ENCODE measurements at places on chromosomes 5 and 9. TPM values are rescaled to one million over a fixed set of nuclear protein-coding genes. Genes with fewer than 3 reads are reported as not detected.

DNA sequence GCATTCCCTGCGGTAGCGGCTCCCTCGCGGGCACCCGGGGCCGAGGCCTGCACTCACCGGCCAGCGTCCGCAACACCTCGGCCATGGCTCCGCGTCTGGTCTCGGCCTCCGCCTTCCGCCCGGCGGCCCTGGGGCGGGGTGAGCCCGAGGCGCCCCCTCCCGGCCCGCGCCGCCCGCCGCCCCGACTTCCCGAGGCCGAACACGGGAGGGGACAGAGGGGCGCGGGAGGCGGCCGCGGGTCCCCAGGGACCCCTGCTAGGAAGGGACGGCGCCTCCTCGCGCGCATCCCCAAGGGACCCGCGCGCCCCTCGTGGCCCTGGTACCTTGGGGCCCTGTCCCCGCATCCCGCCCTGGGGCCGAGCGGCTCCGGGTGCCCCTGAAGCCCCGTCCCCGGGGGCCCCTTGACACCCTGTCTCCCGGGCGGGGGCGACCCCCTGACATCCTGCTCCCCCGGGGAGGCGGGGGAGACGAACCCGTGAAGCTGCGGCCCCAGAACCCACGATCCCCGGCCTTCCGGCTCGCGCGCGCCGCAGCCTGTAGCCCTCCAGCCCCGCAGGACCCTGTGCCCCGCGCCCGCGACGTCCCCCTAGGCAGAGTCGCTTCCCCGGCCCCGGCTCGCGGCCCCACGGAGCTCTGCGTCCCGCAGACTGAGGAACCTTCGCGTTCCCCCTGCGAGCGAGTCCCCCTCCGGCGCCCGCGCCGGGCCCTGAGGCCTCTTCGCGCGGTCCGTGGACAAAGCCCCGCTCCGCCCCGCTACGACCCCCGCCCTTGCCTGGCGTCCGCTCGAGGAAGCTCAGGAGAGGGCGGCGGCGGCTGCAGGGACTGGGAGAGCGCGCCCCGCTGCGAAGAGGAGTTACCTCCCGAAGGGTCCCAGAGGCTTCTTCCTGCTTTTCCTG, at the start of gene ABO:
TSS of gene ABO (minus strand) at position 97 of the 896 bp plus-strand sequence.
- peak within 1 kb of the TSS; percentile 23 for H3K27ac ChIP-seq
- H3K4me3 ChIP-seq: peak within 1 kb of the TSS; percentile 44
- peaks cover 83% of the 10 kb centered on the region for H3K27me3 ChIP-seq
- no peaks in the 10 kb centered on the region for H3K4me1 ChIP-seq
- no peaks in the 10 kb centered on the region for H3K36me3 ChIP-seq

DNA sequence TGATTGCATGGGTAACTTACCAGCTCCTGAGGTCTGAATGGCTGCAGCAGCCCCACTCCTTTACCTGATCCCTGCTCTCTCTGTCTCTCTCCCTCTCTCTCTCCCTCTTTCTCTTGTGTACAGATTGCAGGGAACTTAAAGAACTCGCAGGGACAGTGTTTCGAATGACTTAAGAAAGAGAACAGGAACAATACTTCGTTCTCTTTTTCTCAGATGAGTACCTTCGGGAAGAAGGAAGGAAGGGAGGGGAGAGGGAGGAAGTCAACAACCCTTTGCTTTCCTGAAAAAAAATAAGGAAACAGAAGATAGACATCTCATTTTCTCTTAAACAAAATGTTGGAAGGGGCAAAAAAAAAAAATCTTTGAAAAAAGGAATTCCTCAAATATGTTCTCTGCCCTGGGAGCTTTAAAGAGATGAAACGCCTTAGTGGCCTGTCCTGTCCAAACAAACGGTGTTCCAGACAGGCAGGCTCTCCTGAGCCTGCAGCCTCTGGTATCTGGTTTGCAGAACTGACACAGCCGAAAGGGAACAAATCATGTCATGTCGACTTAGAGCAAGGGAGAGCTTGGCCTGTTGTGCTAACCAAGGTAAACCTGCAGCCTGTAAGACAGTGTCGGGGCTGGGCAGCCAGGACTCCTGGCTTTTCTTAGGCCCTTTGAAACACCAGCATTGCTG, at the start of gene ZNF366:
TSS of gene ZNF366 (minus strand) at position 180 of the 676 bp plus-strand sequence. CDS start 45,914 bp downstream, outside the sequence.
- H3K4me1 ChIP-seq: peaks cover 15% of the 10 kb centered on the region
- no peaks in the 10 kb centered on the region for H3K36me3 ChIP-seq
- no peak for DNase-seq
- no peak within 1 kb of the TSS for H3K27ac ChIP-seq
- H3K4me3 ChIP-seq: no peak within 1 kb of the TSS

The TNFSF15 gene
- total RNA-seq: not detected

DNA sequence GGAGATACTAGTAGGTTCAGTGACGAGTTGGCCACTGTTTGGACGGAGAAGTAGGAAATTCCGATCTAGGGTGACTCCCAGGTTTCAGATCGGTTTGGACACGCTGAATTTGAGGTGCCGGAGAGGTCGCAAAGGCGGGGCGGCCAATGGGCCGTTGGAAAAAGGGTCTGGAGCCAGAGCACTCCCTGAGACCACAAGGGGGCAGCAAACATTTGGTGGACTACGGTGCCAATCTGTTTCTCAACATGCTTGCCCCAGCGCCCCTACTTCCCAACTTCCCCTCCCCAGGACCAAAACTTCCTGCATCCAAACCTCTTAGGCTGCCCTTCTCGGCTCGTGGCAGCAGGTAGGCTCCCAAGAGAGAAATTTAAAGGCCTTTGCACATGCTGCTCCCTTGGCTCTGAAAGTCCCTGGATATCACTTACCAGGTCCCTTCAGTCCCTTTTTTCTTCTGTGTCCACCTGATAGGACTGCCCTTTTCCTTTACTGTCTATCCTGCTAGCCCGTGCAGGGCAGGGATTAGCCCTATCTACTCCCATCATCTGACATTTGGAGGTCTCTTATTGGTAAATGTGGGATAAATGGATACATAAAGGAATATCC, 992 bp upstream of the RPP25L start:
- H3K36me3 ChIP-seq: no peaks in the 10 kb centered on the region
- H3K4me3 ChIP-seq: peak overlapping the region; percentile 94
- DNase-seq: peak; percentile 81
- H3K27me3 ChIP-seq: no peaks in the 10 kb centered on the region

- no peak overlapping the region for H3K4me3 ChIP-seq
- no peak overlapping the region for H3K27ac ChIP-seq
- H3K27me3 ChIP-seq: no peaks in the 10 kb centered on the region
- H3K4me1 ChIP-seq: no peaks in the 10 kb centered on the region
- H3K36me3 ChIP-seq: no peaks in the 10 kb centered on the region
Measured at GRCh38 chr5:171825051-171825450, 39.4 kb downstream of the SMIM23 start.

DNA sequence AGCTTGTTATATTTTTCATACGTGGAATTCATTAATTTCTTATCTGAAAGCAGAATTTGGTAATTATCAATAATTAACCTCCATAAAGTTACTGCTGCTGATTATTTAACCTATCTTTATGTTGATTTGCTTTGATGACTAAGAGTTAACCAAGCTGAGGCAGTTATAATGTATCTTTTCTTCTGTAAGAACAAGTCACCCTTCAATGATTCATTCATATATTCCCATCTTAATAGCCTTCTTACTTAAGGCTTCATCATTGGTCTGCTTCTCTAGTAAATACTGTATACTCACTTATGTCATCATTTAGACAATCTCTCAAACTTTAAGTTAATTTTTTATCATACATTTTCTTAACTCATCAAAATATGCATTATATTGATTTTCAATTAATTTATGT, 592.2 kb downstream of the ANXA1 start:
- H3K36me3 ChIP-seq: no peaks in the 10 kb centered on the region
- no peak for DNase-seq
- H3K4me3 ChIP-seq: no peak overlapping the region
- no peaks in the 10 kb centered on the region for H3K27me3 ChIP-seq
- no peaks in the 10 kb centered on the region for H3K4me1 ChIP-seq

DNA sequence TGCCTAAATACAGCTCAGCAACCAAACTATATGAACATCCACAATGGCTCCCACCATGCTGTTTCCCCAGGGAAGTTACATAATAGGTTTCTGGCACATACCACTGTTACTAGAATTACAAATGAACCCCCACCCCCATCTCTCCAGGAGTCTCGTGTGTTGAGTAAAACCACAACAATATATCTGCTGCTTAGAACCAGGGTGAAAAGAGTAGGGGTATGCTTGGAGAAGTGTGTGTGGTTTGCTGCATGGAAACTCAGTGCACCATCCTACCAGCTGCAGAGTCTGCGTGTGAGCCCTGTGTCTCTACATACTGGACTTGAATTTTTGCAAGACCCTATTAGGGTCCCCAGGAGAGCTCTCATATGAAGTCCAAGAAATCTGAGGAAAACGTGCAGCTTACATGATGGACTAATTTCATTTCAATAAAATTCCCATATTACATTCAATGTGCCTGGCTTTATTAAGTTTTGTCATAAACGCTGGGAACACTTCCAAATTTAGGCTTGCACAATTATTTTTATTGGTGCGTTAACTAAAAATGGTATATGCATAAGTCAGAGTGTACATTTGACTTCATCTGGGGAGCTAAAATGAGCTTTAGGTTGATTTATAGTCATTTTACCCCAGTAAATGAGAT, 104.5 kb upstream of the NFIB start:
- H3K27ac ChIP-seq: no peak overlapping the region
- no peak overlapping the region for H3K4me3 ChIP-seq
- no peak for DNase-seq

The C5orf46 gene
- total RNA-seq: not detected

GRCh38 chr9:126724226-126724625, 80.6 kb upstream of the ZBTB43 start:
- H3K27ac ChIP-seq: no peak overlapping the region
- H3K27me3 ChIP-seq: peaks cover 78% of the 10 kb centered on the region
- H3K36me3 ChIP-seq: peaks cover 3% of the 10 kb centered on the region
- H3K4me3 ChIP-seq: peak overlapping the region; percentile 56
- peaks cover 28% of the 10 kb centered on the region for H3K4me1 ChIP-seq

The C8G gene
- total RNA-seq: 0.59 TPM

DNA sequence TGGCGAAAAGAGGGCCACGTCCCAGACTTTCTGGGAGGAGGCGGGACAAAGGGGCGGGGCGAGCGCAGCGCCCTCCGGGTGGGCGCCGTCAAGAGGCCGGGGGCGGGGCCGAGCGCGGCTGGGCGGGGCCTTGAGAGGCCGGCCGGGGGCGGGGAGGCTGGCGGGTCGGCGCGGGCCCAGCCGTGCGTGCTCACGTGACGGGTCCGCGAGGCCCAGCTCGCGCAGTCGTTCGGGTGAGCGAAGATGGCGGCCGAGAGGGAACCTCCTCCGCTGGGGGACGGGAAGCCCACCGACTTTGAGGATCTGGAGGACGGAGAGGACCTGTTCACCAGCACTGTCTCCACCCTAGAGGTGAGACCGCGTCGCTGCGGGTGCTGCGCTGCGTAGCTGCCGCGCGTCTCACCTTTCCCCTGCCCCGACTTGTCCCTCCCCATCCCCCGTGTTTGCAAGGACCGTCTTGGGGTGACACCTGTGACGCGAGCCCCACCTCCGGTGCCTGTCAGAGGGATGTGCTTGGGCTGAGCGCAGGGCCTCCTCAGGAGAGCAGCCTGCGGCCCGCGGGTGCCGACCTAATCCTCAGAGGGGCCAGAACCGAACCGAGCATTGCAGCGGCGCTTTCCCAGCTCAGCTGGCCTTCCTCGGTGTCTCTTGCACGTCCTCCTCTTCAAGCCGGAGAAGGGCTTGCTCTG, at the start of gene SNX2:
TSS of gene SNX2 (plus strand) at position 220 of the 689 bp plus-strand sequence. CDS start at position 244, 24 bp downstream.
- peak; percentile 88 for DNase-seq
- peak within 1 kb of the TSS; percentile 95 for H3K4me3 ChIP-seq
- H3K36me3 ChIP-seq: peaks cover under 1% of the 10 kb centered on the region
- H3K27ac ChIP-seq: peak within 1 kb of the TSS; percentile 95

The SLC25A2 gene
- 0.72 TPM for total RNA-seq

DNA sequence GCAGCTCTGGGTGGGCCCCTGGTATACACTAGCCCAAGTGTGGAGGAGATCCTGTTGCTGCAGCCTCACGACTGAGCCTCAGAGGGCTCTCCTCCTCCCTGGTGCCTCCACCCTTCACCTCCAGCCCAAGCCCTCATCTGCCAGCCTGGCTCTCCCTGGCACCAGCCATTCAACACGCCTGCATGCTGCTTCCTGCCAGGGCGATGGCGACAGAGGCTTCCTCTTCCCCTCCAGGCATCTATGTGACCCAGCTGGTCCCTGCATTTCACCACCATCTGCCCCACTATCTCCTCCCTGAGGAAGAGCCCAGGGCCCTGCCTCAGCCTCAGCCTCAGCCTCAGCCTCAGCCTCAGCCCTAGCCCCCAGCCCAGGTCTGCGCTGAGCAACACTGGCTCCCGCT, 54.8 kb upstream of the ANGPTL2 start:
- H3K27me3 ChIP-seq: no peaks in the 10 kb centered on the region
- peak overlapping the region; percentile 93 for H3K27ac ChIP-seq
- DNase-seq: no peak
- H3K36me3 ChIP-seq: no peaks in the 10 kb centered on the region
- H3K4me1 ChIP-seq: peaks cover 10% of the 10 kb centered on the region
- no peak overlapping the region for H3K4me3 ChIP-seq

DNA sequence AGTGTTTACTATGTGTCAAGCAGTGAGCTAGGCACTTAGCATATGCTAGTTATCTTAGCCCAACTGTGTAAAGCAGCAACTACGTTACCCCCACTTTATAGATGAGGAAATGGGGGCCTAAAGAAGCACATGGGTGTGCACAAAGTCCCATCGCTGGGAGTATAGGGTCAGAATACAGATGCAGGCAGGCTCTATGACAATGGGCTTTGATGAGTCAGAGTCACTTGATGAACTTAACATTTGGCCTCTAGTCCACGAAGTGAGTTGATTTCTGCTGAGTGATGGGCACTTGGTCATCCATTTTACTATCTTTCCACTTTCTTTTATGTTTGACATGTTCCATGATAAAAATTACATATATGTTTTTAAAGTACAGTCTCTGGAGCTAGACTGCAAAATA, 204.3 kb downstream of the TRIM32 start:
- no peak overlapping the region for H3K4me3 ChIP-seq
- no peak for DNase-seq
- peaks cover 4% of the 10 kb centered on the region for H3K4me1 ChIP-seq
- no peaks in the 10 kb centered on the region for H3K36me3 ChIP-seq
- H3K27me3 ChIP-seq: no peaks in the 10 kb centered on the region

DNA sequence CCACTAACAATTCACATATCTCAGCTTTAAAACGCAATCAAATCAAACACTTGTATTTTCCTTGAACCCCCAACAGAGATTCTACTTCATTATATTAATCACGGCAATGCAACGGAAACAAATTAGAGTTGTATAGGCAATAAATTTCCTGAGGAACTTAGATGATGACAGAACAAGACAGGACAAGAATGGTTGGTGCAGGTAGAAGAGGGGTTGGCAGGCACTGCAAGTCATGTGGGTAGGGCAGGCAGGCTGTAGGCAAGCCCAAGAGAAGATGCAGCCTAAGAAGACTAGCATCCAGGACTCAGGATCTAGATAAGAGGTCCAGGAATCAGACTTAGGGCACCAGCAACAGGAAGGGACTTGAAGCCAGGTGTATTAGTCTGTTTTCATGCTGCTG, 16.6 kb upstream of the FEM1C start:
- H3K27me3 ChIP-seq: no peaks in the 10 kb centered on the region
- H3K27ac ChIP-seq: no peak overlapping the region
- H3K4me1 ChIP-seq: peaks cover 10% of the 10 kb centered on the region
- H3K36me3 ChIP-seq: no peaks in the 10 kb centered on the region
- DNase-seq: no peak

GRCh38 chr5:3107156-3107611, 355.7 kb upstream of the IRX2 start:
- H3K36me3 ChIP-seq: no peaks in the 10 kb centered on the region
- H3K27me3 ChIP-seq: peaks cover 11% of the 10 kb centered on the region
- peaks cover 51% of the 10 kb centered on the region for H3K4me1 ChIP-seq
- H3K4me3 ChIP-seq: peak overlapping the region; percentile 4
- no peak for DNase-seq
- peak overlapping the region; percentile 32 for H3K27ac ChIP-seq

All from neural crest cell (in vitro differentiated cells).